Kidney tubule cell (primary cell): ENCODE measurements at places on chromosomes 5 and 9.

DNA sequence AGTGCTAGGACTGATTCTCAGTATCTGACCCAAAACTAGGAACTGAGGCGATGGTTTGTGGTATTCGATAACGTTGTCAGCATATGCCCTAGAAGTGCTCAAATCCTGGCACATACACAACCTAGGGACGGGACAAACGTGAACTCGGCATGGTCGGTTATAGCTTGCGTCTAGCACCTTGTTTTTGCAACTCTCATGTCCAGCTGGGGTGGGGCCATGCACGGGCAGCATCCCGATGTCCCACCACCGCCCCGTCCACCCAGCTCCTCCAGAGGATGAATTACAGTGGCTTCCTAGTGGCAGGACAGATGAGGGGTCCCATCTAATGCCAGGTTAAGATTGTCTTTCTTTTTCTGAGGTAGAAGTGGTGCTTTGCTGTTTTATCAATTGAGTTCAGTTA, 31.6 kb downstream of the PROP1 start:
- DNase-seq, result no peak

GRCh38 chr9:122071715-122072114, 21.4 kb downstream of the TTLL11 start:
- DNase-seq, result no peak

DNA sequence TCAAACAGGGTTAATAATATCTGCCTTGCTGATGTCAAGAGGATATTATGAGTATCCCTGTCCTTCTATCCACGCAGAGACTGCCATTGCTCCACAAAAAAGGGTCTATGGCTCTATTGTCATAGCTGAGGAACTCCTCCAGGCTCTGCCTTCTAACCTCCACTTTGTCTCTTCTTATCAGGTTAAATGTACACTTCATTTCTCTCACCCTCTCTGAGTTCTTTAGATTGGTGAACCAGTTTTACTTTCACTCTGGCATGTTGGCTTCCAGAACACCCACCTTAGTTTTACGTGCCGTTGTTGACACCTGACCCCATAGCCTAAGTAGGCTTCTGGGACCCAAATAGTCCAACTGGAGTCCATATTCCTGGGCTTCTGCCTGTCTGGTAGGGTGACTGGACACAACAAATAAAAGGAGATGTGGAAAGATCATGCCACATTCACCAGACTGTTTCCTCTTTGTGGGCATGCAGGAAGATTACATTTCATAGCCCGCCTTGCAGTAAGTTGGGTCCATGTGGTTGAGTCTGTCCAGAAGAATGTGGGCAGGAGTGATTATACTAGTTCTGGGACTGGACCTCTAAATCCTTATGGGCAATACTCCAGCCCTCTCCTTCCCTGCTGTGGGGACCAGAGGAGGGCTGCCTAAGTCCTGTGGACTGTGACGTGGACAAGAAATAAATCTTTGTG, 350.4 kb upstream of the CLINT1 start:
- DNase-seq, result no peak

DNA sequence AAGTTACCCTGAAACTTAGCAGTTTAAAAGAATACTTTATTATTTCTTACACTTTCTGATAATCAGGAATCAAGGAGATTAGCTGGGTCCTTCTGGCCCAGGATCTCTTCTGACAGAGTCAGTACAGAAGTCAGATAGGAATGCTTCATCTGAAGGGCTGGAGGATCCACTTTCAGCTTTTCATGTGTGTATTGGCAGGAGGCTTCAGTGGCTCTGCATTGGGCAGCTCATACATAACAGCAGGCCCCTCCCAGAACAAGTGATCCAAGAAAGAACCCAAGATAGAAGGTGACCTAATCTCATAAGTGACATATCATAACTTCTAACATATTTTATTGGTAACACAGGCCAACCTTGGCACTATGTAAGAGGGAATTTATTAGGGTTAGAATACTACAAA, 258.4 kb downstream of the HCN1 start:
- no peak for DNase-seq

GRCh38 chr9:5582835-5583195, 46.1 kb upstream of the RIC1 start:
- DNase-seq, result peak; percentile 80

DNA sequence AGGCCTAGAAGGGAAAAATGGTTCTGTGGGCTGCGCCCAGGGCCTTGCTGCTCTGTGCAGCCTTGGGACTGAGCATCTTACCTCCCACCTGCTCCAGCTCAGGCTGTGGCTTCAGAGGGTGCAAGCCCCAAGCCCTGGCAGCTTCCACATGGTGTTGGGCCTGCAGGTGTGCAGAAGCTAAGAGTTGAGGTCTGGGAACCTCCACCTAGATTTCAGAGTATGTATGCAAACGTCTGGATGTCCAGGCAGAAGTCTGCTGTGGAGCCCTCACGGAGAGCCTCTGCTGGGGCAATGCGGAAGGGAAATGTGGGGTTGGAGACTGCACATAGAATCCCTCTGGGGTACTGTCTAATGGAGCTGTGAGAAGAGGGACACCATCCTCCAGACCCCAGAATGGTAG, 36.0 kb downstream of the FBXL7 start:
- no peak for DNase-seq

DNA sequence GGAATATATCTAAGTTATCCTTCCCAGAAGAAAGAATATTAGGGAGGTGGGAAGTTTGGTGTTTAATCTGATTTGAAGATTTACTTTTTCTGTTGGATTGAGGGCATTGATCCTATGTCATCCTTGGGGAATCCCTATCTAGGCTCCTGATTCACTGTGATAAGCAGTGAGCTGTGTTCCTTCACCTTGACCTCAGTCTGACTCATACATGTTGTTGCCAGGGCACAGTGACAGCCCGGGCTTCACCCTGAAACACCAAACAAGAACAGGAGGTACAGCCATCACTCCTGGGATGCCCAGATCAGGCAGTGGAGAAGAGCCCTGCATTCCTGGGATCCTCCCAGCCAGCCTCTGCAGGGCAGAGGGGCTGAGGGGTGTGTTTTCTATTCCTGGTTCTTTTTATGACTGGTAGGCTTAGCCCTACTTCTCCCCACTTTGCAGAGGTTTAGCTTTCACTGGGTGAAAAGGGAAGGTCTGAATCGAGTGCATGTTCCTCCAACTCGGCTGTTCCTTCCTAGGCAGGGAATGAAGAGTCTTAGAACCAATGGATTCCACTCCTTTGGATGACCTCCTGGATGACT, 3.1 kb upstream of the FAM53C start:
- DNase-seq, result peak; percentile 69

GRCh38 chr5:180852495-180852894, 8.6 kb downstream of the ZFP62 start:
- DNase-seq, result no peak

DNA sequence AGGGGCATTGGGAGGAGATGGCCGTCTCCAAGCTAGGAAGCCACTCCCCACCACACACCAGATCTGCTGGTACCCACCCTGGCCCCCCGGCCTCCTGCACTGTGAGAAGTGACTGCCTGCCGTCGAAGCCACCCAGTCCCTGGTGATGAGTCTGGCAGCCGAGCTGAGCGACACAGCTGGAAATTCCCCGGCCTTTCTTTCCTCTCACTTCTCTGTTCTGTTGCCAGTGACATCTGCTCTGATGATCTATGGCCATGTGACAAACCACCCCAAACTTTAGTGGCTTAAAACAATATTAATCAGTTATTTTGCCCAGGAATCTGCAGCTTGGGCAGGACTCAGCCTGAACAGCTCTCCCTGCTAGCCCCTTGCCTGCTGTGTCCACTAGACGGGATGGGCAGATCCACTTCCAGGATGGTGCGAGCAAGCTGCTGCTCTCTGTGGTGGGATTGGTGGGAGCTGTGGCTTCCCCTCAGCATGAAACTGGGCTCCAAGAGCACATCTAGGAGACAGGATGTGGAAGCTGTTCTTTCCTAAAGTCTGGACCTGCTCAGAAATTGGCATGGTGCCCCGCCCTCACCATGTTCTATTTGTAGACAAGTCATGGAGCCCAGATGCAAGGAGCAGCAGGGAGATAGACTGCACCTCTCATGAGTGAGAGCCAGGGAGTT, 211.2 kb downstream of the GADD45G start:
- DNase-seq, result no peak

GRCh38 chr9:135060461-135061116, 26.9 kb upstream of the OLFM1 start:
- DNase-seq, result no peak

GRCh38 chr5:61575103-61575502, 243.0 kb downstream of the ZSWIM6 start:
- DNase-seq, result peak; percentile 73

DNA sequence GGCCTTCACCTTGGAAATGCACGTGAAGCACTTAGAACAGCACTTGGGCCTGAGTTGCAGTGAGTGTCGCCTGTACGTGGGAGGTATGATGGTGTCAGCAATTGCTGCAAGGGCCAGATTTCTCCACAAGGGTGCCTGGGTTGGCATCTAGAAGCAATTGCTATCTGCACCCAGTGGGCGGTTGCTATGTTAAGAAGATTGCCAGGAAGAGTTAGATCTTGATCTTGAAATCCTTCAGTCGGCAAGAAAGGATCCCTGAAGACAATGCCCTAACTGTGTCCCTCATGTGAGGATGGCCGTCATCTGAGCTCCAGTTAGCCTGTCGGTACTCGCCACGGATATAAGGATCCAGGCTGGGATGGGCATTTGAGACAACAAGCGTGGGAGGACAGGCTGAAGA, 62.9 kb downstream of the MAMDC2 start:
- no peak for DNase-seq

- DNase-seq, result no peak
These were observed 21.0 kb downstream of the LSM11 start for GRCh38 chr5:157764531-157764930.

GRCh38 chr9:112187404-112187803, 12.3 kb upstream of the SUSD1 start:
- DNase-seq, result no peak

DNA sequence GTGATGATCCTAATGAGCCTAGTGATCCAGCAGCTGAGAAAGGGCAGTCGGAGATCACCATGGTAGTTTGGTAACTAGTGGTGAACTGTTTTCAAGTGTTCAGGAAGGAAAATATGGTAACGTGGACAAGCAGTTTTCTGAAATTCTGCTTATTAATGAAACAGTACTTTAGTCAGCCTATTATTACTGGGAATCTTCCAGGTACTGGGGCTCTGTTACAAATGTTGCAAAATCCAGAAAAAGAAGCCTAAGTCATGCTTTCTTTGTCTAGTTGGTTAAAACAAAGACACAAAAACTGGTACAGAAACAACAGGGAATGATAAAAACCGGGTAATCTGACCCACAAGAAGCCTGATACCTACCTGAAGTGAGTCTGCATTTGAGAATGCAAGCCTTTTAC, 18.2 kb downstream of the TTC23L start:
- DNase-seq, result no peak

- no peak for DNase-seq
These were observed 567.2 kb upstream of the MEF2C start for GRCh38 chr5:89450149-89450538.

GRCh38 chr9:110143950-110144545, 63.9 kb downstream of the C9orf152 start:
- DNase-seq, result peak; percentile 52

- no peak for DNase-seq
These were observed 7.2 kb downstream of the IRGM start for GRCh38 chr5:150853561-150853960.

GRCh38 chr5:93277051-93277450, 304.0 kb downstream of the NR2F1-AS1 start:
- no peak for DNase-seq

DNA sequence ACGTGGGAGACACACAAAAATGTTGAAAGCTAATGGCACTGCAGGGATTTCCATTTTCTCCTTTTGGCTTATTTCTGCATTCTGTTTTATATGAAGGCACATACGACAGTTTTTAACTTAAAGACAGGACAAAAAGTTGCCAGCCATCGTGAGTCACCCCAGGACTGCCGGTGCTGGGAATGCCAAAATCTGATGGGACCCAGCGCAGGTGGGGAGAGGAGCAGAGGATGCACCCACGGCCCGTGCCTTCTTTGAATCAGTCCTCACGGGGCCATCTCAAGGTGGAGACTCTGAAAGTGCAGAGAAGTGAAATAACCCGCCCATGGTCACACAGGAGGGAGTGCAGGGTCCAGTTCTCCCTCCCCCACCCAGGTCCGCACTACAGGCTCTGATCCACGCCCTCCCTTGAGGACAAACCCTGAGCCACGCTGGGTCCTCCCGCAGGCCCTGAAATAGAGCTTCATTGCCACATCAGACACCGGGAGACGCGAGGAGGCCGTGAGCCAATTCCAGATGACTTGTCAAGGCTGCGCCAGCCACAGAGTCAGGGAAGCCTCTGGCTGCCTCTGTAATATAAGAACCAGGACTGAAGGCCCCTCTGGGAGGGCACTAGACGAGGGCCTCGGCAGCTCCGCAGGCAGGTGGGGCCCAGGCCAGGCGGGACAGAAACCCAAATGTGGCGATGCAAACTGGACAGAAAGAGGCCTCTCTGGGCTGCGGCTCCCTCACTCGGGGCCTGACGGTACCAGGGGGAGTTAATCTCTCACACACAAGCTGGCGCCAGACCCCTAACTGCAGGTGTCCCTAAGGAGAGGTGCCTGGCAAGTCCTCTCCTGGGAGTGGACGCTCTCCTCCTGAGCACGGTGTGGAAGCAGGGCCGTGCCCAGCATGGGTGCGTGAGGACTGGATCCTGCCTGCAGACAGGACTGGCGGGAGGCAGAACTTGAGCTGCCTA, 22.9 kb downstream of the ADAMTS2 start:
- no peak for DNase-seq

DNA sequence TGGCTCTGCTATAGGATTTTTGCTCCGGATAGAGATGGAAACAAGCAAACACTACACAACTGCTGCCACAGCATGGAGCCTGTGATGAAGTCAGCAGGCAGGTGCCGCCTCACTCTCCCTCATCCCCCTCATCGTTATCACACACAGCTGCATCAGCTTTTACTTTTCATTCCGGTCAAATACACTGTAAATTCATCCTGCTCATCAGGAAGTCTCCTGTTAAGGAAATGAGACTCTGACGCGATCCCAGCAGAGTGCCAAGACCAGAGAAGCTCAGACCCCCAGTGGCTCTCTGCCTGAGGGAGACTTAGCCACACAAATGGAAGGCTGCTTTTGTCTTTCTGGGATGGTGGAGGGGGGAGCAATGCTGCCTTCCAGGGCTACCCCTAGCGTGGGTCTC, 270.2 kb downstream of the ELAVL2 start:
- peak; percentile 19 for DNase-seq

DNA sequence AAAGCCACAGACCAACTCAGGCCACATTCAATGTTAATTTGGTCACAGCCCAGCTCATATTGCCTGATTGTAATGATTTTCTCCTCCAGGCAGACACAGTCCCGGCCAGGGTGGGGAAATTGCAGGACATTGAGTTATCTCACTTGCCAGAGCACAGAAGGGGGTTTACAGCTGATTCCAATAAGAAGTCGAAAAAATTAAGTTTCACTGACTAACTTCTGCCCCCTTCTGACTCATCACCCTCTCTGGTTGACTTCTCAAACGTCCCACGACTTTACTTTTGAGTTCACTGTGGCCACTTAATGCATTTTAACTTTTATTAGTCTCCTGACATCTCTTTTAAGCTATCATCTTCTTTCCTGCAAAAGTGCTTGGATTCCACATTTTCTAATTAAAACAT, 321.4 kb upstream of the WWC1 start:
- no peak for DNase-seq

- DNase-seq, result peak; percentile 72
These were observed 53.8 kb downstream of the GCNT1 start for GRCh38 chr9:76512826-76513225.

- DNase-seq, result peak; percentile 50
These were observed 31.3 kb downstream of the SPRY4 start for GRCh38 chr5:142293486-142293885.

GRCh38 chr5:107169867-107170266, 500.9 kb downstream of the EFNA5 start:
- no peak for DNase-seq
